ENCODE measurements at places on chromosomes 5 and 9.
A peak's percentile ranks its signal among the peaks of the same experiment; 100 is the strongest.

GRCh38 chr9:71774920-71775319, 6.6 kb upstream of the CEMIP2 start:
- DNase-seq, result no peak

GRCh38 chr9:77827104-77827784, 179.1 kb upstream of the GNA14 start:
- no peak for DNase-seq

DNA sequence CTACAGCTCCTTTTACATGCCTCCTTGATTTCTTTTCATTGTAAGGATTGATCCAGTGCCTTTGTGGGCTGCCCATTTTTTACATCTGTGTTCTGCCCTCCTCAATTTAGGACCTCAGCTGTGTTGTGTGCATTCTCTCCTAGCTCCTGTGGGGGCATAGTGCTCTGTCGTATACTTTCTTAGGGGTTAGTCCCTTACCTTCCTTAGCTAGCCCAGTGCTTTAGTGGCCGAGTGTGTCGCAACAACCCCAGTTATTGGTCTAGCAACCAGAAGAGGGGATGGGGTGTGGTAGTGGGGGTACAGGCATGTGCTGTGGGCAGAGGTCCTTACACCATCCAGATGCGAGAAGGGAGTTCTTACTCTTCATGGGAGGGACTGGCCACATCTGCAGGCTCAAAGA, 12.1 kb downstream of the MTRR start:
- DNase-seq, result no peak

- DNase-seq, result no peak
These were observed 129.7 kb upstream of the MTAP start for GRCh38 chr9:21672761-21673160.

GRCh38 chr5:108461628-108462367, 79.9 kb upstream of the FBXL17 start:
- no peak for DNase-seq

DNA sequence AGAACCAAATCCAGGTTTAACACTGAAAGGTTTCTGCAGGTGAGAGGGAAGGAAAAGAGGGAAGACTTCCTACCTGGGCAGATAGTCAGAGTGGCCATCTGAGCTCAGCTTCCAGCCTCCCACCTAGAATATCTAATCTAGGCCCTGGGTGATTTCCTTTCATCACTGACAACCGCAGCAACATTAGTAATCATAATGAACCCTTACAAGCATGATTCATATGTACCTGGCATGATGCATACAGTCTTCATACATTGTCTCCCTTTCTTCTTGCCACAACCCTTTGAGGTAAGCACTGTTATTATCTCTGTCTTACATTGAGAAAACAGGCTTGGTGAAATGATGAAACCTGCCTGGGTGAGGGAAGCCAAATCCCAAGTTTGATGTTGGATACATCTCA, 13.5 kb downstream of the AFAP1L1 start:
- DNase-seq, result no peak

- no peak for DNase-seq
These were observed 9.6 kb downstream of the ROPN1L start for GRCh38 chr5:10451137-10451824.

DNA sequence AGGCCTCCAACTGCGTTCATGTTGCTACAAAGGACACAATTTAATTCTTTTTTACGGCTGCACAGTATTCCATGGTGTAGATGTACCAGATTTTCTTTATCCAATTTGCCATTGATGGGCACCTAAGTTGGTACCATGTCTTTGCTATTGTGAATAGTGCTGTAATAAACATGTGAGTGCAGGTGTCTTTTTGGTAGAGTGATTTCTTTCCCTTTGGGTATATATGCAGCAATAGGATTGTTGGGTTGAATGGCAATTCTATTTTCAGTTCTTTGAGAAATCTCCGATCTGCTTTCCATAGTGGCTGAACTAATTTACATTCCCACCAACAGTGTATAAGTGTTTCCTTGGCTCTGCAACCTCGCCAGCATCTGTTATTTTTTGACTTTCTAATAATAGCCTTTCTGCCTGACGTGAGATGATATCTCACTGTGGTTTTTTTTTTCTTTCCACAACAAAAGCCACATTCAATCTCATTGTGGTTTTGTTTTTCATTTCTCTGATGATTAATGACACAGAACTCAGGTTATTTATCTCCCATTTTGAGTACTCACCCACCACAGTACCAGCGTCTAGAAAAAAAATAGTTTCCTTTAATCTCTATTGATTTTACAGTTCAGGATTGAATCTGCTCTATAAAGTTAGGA, 21.9 kb downstream of the ARRDC3 start:
- no peak for DNase-seq

DNA sequence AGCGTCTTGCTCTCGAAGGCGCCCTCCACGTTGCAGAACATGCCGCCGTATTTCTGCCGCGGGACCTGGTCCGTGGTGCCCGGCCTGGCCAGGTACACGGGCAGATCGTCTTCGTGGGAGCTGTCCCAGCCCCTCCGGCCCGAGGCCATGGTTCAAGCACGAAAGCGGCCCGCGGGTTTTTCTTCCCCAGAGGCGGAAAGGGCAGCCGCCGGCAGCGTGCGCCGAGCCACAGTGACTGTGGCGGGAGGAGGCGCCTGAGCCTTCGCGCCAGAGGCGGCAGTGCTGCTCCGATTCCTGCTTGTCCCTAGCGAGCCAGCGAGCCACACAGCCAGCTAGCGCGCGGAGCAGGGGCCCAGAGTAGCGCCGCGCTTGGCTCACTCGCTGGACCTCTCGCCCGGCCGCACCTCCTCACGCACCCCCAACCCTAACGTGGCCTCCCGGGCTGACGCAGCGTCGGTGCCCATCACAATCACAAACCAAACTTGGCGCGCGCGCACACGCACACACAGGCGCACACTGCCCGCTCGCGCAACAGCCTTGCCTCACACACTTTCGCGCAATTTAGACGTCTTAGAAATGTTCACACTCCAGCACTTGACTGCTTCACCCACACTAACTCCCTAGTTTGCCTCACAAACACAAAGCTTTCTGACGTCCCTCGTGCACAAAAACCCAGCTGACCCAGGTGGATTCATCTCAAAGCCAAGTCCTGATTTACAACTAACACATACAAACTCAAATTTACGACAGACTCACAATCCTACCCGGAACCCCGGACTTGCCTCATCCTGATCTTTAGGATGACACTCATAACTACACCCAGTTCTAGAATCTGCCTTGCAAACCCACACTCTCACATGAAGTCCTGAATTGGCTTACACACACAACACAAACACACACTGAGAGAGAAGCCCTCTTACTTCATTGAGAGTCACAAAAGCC, at the start of gene DPYSL3:
Gene DPYSL3, minus strand, starts transcription at position 359 of the 942 bp plus-strand sequence. Its CDS starts 210 bp downstream, at position 149.
- DNase-seq, result peak; percentile 80

DNA sequence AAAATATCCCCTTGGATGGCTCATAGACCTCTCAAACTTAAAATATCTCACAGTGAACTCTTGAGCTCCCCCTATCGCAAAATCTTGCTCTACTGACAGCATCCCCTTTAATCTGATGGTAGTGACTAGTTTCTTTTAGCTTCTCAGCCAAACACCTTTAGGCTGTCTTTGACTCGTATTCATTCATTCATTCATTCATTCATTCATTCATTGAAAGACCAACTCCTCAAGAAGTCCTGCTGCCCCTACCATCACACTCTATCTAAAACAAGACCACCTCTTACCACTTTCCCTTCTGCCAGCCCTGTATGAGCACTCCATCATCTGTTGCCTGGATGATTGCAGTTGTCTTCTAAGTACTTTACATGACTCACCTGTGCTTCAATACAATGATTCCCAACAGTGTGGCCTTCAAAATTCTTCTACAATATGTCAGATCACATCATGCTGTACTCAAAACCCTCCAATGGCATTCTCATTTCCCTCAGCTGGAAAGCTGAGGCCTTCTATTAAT, 46.8 kb downstream of the ITGA2 start:
- DNase-seq, result peak; percentile 16

DNA sequence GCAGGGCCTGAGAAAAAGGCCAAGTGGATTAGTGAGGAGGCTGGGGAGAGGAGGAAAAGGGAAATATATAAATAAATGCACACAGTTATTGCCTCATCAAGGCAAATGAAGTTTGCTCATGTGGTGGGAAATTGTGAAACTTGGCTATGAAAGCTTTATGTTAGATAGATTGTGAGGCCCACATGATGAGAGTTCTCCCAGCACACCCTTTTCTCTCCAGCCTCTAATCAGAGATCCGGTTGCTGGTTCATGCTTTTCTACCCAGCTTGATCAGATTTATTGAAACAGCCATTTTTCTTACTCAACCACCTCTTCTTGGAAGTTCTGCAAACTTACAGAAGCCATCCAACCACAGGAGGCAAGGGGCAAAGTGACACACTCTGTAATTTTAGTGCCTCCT, 125.8 kb upstream of the KLF4 start:
- DNase-seq, result no peak

GRCh38 chr5:164893071-164893470, 1387.7 kb downstream of the MAT2B start:
- DNase-seq, result no peak

DNA sequence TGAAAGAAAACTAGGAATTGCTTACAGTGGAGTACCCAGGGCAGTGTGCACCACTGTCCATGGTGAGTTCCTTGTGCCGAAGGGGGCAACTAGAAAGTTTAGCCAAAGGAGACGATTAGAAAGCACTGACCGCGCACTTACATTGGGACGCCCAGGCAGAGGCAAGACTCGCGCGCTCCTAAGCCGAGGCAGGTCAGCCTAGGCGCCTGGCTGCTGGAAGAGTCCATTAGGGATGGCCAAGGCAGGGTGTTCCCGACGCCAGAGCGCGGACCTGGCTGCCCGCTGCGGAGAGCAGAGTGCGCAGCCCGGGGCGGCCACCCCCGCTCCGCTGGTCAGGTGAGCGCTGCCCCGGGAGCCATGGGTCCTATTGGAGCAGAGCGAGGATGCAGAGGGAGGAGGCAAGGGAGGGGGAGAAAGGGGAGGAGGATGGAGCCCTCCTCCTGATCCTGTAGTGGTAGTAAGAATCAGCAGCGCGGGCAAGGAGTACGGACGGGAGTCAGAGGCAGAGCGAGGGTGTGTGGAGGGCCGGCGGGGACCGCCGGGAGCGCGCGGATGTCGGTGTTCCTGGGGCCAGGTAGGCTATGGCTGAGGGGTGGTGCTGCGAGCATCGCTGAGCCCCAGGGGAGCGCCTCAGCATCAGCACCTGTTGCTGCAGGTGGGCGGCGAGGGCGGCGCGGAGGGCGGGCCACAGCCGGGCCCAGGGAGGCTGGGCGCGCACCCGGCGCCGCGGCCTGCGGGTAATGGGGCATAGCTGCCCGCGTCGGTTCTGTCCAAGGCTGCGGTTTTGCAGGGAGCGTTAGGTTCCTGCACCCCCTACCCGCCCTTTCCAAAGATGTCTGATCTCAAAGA, at the start of gene ADGRV1:
Gene ADGRV1, plus strand, starts transcription at position 454 of the 849 bp plus-strand sequence. Its CDS starts 99 bp downstream, at position 553.
- peak; percentile 80 for DNase-seq

GRCh38 chr5:172178991-172179989, 8.7 kb downstream of the STK10 start:
- no peak for DNase-seq

- no peak for DNase-seq
These were observed 47.0 kb downstream of the IQGAP2 start for GRCh38 chr5:76450054-76450453.

DNA sequence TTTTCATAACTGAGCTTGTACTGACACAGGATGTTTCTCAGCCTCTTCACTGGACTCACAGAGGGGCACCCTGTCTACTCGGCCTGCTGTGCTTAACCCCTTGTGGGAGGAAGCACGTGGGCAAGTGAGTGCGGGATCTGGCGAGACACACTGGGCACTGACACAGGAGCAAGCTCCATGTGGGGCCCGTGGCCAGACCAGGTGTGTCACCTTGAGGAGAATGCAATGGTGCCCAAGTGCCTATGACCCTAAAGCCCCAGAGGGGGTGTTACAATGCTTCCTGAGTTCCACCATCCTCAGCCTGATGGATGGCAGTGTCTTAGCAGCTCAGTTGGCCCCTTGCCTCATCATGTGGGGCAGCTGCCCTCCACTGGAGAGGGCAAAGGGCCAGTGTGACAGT, 128.9 kb downstream of the ALDH1A1 start:
- no peak for DNase-seq

GRCh38 chr5:107997338-107997980, 326.7 kb upstream of the EFNA5 start:
- no peak for DNase-seq

DNA sequence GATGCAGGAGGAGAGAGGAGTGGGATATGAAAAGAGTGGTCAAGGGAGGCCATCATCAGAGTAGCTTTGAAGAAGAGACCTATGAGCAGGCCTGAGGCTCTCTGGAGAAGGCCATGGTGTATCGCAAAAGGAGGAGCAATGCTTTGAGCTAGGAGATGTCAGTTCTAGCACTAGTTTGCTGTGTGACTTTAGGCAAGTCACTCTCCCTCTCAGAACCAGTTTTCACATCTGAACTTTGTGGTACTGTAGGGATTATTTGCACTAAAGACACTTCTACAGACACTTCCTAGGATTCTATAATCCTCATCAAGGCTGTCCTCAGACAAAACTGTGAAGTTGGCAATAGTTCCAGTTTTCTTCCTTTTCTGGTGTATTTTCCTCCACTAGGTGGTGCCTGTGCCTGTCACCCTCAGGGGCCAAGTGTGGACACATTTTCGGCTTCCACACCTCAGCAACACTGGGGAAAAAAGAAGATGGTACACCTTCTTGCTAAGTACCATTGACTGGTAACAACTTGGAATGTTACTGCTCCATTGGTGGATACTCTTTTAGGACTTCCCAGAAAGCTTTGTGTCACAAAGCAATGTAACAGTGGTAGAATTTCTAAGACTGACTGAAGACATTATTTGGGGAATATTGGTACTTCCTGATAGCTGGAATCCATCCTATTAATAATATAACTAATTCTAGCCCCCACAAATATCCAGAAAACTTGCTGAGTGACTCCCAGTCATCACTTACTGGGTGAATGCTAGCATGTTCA, 9.9 kb downstream of the PAPPA start:
- no peak for DNase-seq

GRCh38 chr9:7777771-7778170, 21.8 kb downstream of the DMAC1 start:
- no peak for DNase-seq

- DNase-seq, result no peak
These were observed 93.9 kb downstream of the GALNT10 start for GRCh38 chr5:154284433-154284832.

GRCh38 chr5:72245951-72246532, 74.0 kb downstream of the MRPS27 start:
- DNase-seq, result no peak

DNA sequence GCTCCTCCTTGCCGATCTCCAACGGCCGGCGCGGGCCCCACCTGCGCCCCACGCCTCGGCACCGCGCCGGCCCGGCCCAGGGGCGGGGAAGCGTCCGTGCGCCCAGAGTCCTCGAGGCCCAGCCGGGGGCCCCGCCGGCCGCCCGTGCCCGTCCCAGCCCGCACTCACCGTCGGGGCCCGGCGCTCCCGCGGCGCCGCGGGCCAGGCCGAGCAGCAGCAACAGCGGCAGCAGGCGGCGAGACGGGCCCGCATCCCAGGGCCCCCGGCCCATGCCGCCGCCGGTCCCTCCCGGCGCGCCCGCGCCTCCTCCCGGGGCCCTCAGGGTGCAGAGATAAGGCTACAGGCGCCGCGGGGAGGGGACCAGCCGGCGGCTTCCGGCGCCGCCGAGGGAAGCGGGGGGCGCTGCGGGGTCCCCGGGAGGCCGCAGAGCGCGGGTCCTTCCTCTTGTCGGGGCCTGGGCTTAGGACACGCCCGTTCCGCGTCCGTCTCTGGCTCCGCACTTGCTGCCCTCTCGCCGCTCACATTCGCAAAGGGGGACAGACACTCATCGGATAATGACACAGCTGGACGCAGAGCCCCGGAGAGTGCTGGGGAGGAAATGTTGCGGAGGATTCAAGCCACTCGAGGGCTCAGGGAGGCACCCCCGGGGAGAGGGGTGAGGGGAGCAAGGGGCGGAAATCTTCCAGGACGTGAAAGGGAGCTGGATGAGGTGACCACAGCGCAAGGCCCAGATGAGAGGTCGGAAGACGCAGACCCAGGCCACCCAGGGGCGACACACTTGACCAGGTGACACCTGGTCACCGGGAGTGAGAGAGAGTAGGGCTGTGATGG, at the start of gene SUSD1:
Gene SUSD1, minus strand, starts transcription at position 333 of the 831 bp plus-strand sequence. Its CDS starts 62 bp downstream, at position 271.
- DNase-seq, result no peak
